DND-41 (cell line): ENCODE measurements at places on chromosomes 2 and 18.

DNA sequence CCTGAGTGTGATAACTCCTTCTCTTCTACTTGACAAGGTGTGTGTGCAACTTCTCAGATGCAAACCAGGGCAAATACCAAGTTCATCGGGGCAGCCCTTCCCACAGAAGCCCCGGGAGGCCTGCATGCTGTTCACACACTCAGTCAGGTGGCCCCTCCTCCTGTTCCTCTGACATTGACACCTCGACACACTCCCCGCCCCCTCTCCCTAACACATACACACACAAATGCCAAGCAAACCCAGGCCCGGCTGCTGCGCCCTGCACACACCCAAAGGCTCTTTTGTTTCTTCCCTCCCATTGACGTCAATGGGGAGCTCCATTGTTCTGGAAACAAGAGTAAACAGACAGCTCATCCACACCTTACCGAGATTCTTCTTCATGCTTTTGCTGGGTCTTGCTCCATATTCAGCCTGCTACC lies 1.7 kb upstream of the PER2 start:
- DNase-seq, result peak; percentile 19

- no peak for DNase-seq
These were observed 140.5 kb downstream of the TPO start for GRCh38 chr2:1553671-1554295.

DNA sequence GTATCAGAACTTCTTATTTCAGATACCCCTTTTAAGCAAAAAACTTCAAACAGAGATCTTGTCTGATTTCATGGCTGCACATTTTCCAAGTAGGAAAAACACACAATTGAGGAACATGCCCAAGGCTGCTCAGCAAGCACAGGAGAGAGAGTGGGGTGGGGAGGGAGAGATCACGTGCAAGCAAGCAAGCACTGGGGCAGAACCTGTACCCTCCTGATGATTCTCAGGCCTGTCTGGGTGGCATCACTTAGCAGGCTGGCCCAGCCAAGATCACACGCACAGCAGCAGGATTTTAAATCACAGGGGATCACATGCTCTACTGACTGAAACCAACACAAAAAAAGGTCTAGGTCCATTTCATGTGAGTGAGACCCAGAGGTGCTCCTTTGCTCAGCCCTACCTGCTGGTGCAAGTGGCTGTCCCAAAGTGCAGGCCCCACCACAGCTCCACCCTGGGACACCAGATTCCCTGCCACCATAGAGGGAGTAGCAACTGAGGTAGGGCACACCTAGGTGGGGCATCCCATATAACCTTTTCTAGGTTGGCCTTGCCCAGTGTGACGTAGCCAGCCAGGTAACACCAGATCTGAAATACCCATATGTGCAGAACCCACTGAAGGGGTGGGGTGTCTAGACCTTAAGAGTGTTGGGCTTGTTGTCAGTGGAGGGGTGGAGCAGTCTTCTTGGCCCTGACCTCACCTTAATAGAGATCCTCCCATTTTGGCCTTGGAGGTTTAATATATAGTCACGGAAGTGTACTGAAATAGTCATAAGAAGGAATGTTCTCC lies 1.8 kb upstream of the LYPD6B start:
- DNase-seq, result no peak

DNA sequence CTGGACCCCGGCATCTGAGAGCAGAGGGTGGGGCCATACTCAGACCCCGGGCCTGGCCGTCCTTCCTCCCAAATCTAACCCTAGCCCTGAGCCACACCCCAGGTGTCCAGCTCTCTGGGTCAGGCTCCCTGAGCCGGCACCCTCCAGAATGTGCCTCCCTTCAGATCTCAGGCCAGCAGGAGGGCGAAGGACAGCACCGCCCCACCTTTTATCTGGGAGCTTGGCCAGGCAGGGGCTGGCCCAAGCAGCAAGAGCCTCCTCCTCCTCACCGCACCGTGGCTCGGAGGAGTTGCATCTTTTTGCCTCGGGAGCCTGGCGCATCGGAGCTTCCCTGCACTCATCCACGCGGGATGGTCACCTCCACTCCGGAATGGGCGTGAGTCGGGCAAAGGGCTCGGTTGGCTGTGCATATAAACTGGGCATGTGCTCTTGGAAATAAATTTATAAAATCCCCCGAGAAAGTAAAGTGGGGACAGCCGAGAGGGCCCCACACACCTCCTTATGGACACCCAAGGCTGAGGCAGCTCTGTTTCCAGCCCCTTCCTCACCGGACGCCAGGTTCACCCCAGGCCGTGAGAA lies 69.1 kb upstream of the CTDP1 start:
- DNase-seq, result no peak

- no peak for DNase-seq
These were observed 80.6 kb upstream of the CCDC195 start for GRCh38 chr2:224796695-224797305.
